ENCODE measurements at places on chromosomes 2 and 18.

GRCh38 chr2:74831693-74832530 lies 2.0 kb upstream of the HK2 start:
- no peak for DNase-seq

DNA sequence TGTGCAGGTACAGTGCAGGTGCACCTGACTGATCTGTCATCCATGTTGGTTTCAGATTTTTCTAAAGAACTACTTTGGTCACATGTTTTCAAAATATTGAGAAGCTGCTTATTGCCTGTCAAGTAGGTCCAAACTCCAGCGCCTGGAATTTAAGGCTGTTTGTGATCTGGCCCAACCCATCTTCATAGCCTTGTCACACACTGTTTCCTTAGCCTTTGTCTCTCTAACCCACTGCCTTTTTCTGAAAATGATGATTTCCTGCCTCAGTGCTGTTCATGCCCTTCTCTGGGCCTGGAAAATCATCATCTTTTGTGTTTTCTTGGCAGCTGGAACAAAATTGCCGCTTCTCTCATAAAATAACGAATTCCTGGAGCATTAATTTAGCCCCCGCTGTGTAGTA lies 7.2 kb downstream of the LIMS1 start:
- no peak for DNase-seq

- no peak for DNase-seq
These were observed 123.0 kb upstream of the CCDC150 start for GRCh38 chr2:196516564-196516963.

DNA sequence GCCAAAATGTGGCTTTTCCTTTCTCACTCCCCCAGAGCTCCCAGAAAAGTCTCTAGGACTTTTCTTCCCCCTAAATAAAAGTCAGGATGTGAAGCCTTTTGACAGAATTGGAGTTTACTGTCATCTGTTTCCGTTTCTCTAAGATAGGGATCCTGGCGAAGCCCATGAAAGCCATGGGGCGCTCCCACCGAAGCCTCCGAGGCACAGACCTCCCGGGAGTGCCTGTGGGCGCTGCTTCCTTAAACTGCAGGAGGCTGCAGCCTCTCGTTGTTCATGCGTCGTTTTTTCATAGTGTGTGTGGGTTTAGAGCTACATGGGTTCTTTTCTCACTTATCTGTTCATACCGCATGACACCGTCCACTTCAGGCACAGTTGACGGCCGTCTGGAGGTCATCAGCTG lies 56.8 kb downstream of the ASAP2 start:
- no peak for DNase-seq

- DNase-seq, result no peak
These were observed 178.8 kb downstream of the ACKR3 start for GRCh38 chr2:236748385-236748784.

DNA sequence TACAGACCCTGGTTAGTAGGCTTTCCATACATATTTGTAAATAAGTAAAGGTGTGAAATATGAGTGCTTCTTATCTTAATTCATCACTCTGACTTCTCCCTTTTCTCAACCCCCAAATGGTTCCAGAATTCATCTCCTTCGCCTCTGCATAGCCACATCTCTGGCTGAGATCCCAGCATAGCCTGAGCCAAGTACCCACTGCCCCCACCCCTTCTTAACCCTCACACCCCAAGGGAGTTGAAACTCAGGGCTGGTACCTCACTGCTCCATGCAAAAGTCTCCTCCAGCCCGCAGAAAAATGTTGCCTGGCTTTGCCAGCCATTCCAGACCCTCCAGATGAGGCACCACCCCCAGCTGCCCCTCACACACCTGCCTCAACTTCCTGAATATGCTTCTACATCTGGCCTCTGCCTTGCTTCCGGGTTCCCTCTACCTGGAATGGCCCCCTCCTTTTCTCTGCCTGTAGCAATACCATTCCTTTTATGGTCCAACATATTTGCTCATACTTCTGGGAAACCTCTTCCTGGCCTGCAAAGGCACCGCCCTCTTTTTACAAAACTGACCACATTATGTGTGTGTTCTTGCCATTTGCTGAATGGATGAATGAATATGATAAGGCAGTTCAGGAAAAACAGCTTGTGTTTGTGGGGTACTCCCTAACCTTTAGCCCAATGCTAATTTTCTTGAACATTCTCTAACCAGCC lies 112.8 kb downstream of the CELF4 start:
- no peak for DNase-seq
